ENCODE measurements at places on chromosomes 4 and X.

DNA sequence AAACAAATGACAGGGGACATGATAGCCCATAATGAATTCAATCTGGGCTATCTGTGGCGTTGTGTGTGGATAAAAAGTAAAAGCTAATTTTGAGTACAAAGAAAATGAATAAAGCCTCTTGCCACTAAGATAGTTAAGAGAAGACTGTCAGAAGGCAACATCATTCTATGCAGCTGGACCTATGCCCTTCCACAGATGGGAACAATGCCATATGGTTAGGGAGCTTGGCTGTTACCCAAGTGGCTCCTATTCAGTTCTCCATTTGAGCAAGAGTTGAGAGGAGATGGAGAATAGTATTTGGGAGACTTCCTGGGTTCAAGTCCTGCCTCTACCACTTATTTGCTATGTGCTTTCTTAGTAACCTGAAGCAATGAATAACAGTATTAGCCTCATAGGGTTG is 107.7 kb downstream of the ANXA3 start:
- DNase-seq, result no peak

DNA sequence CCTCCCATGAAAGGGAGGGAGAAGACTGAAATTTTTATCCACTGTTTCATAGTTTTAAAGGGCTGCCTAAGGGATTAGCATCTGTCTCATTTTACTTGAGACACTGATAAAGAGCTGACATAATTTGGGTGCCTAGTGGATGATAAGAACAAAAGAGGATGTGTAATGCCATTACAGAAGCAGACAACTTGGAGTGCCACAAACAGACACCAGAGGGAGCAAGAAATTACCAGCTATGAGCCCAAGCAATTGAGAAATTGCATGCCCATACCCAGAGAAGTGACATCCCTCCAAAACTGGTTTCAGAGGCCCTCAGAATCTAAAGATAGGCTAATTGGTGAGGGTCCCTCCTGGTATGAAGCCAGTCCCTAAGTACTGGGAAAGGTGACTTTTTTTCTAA is 38.5 kb upstream of the POU3F4 start:
- DNase-seq, result no peak

GRCh38 chr4:12446657-12447185 is 1018.0 kb upstream of the HS3ST1 start:
- DNase-seq, result no peak

DNA sequence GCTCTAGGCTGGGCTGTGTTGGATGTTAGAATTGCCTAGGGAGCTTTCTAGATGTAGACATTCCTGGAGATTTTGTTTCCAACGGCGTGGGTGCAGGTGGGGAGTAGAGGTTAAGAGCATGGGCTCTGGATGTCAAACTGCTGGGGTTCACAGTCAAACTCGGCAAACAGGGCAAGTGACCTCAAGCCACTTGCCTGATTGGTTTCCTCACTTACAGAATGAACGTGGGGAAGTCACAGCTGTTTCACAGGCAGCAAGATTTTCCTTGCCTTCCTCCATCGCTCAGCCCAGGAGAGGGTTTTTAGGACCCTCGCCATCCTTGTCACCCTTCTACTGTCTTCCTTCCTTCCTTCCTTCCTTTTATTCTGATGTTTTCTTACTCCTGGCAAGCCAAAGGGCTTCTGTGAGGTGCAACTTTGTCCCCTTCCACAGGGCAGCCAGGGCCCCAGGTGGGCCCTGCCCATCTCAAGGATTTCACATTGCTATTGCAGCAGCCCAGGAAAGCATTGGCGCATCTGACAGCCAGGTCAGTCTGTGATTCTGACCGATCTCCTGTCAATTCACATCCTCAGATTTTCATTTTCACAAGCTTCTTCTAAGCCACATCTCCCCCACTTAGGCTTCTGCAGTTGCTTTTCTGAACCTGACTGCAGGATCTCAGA is 7.0 kb downstream of the RTL5 start:
- no peak for DNase-seq

DNA sequence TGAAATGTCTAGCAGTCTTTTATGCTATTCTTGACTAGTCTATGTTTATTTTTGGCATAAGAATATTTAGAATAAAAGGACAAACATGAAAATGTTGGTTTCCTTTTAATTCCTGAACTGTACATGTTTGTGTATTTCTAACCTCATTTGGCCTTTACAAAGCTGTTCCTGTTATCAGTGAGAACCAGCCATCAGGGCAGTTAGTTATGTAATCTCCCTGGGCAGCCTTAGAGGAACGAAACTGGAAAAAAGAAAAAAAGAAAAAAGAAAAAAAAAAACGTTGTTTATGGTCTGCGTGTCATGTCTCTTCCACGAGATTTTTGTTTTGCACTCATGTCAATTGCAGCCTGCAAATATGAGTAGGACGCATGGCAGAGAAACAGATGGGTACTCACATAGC is 193.7 kb downstream of the MAGEB5 start:
- no peak for DNase-seq

DNA sequence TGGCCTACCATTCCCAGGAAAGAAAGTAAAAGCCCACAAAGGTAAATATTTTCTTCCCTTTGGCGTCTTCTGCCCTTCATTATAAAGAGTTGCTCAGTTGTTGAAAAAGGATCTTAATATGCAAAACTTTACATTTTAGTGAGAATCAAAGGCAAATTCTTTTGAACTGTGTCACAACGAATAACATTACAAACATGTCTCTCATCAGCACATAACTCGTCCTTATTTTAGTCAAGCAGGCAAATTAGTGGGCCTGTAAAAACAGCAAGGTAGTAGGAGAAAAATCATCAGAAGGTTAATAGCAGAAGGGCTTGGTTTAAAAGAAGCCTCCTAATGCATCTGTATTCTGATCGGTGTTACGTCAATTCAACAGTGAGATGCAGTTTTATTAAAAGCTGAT is 647.3 kb upstream of the DIPK2B start:
- DNase-seq, result no peak

DNA sequence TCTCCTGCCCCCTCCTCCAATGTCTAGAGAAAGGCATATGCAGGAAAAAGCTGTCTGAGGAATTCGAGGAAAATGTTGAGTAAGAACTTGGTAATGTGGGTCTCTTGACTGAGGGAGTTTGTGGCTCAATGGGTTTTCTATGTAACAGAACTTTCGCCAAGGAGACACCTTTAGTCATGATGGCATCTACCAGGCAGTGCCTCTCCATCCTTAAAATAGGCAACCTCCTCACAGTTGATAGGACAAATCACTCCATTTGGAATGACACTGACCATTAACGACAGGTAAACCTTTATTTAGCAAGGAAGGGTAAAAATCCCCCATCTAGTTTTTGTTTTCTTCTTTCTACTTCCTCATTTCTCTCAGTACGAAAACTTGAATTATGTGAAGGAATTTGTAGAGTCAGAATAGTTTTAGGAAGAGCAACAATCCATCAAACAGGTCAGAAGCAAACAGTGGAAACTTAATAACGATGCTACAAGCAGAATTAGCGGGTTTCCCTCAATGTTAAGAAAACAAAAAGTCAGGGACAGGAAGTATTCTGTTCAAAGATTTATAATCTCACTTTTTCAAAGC is 2.7 kb downstream of the GSX2 start:
- no peak for DNase-seq

- no peak for DNase-seq
Measured at GRCh38 chr4:54813674-54814073, 155.9 kb downstream of the KIT start.

GRCh38 chr4:4555916-4556315 is 14.1 kb upstream of the STX18 start:
- DNase-seq, result no peak

DNA sequence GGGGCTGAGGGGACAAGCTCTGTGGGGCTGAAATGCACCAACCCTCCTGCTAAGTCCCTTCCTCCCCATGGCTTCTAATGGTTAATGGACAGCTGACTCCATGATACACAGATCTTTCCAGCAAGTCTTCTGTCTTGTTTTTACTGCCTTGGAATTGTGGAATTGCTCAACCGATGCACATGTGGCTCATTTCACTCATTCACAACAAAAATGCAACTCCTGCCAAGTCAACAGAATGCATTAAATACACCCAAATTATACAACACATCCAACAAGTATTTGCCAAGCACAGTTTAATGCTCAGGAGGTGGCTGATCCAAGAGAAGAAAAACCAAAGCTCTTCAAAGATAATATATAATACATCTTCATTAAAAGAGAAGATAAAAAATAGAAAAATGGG is 61.9 kb upstream of the PAGE4 start:
- no peak for DNase-seq

DNA sequence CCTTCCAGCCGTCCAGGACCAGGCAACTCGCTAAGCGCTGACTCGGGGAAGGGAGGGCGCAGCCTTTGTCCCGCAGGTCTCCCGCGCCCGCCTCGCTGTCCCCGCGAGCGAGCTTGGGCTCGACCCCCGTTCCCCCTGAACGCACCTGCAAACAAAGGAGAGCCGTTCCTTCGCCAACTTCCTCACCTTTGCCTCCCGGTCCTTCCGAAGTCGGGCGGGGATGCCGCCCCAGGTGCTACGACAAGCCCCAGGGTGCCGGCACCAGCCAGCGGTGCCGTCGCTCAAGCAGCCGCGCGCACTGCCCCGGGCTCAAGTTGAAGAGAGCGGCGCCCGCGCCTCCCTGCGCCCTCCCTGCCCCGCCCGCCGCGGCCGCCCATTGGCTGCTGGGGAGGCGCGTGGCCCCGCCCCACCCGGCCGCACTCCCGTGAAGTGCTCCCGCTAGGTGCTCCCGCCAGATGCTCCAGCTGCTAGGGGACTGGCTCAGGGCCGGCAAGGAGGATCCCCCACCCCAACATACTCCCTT is 107.1 kb downstream of the NSUN7 start:
- no peak for DNase-seq

DNA sequence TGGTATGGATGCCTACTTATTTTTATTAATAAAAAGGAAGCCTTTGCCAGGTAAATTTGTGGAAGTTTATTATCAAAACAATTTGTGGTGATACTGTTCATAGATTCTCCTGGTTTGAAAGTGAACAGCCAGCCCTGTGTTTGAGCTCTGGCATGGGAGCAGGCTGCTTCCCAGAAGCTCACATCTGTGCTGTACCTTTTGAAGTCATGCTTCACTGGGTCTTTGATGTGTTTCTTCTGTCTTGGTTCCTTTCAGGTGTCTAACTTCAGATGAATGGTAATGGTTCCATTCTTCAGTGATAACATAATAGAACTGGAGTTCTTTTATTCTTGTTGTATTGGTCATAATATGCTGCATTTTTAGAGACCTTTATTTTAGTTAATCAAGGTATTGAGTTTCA is 85.5 kb downstream of the BMPR1B start:
- no peak for DNase-seq

GRCh38 chrX:133610056-133610455 is 194.8 kb upstream of the GPC4 start:
- DNase-seq, result no peak

DNA sequence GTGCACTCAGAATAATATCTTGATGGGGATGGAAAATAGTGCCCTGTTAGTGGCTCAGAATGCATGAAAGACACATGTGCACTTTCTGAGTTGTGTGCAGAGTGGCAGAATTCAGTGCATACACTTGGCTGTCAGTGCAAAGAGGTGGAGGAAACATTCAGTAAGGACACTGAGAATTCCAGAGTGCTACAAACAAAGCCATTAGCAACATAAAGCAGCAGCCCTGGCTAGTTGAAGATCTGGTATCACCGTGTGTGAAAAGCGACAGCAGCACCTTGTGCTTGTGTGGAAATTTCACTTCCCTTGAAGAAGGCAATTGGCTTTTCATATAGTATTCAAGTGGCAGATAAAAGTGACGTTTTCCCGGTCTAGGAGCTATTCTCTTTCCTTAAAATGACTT is 810.4 kb downstream of the TRIML1 start:
- no peak for DNase-seq

GRCh38 chr4:38930204-38930603 is 62.6 kb downstream of the FAM114A1 start:
- no peak for DNase-seq

GRCh38 chrX:108439961-108440696 is 491 bp downstream of the COL4A5 start:
- no peak for DNase-seq

GRCh38 chr4:123248085-123248659 is 148.4 kb upstream of the SPRY1 start:
- DNase-seq, result no peak

DNA sequence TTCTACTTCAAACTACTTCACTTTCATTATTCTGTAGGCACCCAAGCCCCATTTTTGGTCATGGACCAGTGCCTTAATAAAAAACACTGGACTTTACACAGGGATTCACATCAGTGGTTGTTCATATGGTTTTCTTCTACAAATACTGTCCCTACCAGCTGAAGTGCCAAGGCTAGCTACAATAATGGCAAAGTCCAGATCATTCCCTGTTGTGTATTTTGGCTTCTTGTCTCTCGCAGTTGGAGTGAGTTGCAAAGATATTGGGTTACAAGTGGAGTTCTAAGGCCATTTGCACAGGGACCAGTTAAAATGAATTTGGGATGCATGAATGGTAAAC is 16.7 kb upstream of the ANKRD17 start:
- DNase-seq, result no peak

GRCh38 chr4:121077496-121077895 is 5.2 kb upstream of the NDNF start:
- no peak for DNase-seq

GRCh38 chrX:133171962-133172708 is 46.0 kb downstream of the TFDP3 start:
- DNase-seq, result no peak

- no peak for DNase-seq
Measured at GRCh38 chr4:24794916-24795665, at the start of gene SOD3. TSS of gene SOD3 (plus strand) at chr4:24795573. CDS start at chr4:24799522, 3,949 bp downstream.

DNA sequence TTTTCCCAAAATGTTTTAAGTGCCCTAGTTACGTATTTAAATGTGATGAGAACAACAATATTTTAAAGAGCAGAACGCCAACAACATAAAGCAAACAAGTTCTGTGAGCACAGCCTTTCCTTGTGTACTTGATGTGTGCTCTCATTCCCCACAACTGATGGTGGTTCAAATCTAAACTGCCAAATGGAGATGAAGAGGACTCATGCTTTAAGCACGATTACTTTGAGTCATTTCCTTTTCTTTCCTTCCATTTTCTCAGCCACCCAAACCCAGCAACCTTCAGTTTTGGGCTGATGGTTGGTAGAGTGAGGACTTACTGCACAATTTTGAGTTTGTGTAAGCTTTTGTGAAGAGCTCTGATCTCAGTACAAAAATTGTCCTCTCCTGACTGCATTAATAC is 1.7 kb downstream of the NSD2 start:
- DNase-seq, result no peak

DNA sequence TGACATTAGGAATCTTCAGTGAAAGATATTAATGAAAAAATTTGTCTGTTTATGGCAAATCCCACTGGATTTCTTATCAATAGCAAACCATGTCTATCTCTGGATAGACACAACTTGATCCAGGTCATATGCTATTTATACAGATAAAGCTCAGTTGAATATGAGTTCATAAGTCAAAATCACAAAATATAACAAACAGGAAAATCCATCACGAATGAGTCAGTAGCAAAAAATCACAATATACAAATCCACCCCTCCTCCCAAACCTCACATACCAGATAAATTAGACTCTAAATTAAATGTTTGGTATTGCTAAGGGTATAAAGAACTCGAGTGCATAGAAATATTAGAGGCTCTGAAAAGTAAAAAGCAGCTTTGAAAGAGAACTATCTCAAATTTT is 420.5 kb downstream of the TLL1 start:
- DNase-seq, result no peak

All from stimulated activated CD4-positive, alpha-beta T cell treated with anti-CD3 and anti-CD28 coated beads, Interleukin-1b, Interleukin-23, amount 100 ng/mL, for 1 hour (primary cell).